ENCODE measurements at places on chromosomes 5 and 9.

DNA sequence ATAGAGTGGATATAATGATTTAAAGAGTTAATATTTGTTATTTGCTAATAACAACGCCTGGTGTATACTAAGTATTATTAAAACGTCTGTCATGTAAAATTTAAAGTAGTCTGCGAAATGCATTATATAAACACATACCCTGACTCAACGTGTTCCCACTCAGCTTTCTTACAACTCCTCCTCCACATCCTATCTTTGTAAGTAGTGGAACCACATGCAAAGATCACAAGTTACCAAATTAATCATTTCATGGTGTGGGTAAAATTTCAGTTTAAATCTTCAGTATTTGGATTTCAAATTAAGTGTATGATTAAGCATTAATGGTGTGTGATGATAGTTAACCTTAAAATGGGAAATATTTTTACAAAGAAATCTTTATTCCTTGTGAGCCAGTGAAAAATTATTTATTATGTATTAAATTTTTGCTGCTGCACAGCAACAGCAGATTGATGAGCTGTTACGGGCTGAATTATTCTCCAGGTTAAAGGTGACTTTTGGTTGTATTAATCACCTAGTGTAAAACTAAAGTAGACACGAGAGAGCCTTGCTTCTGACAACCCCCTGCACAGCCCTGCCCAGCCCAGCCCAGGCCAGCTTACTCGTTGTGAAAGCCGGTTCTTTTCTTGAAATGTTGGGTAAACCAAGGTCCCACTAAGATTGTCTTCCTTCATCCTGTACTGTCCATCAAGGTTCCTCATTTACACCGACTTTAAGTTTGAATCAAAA lies 373.5 kb downstream of the DTWD2 start:
- DNase-seq: no peak

DNA sequence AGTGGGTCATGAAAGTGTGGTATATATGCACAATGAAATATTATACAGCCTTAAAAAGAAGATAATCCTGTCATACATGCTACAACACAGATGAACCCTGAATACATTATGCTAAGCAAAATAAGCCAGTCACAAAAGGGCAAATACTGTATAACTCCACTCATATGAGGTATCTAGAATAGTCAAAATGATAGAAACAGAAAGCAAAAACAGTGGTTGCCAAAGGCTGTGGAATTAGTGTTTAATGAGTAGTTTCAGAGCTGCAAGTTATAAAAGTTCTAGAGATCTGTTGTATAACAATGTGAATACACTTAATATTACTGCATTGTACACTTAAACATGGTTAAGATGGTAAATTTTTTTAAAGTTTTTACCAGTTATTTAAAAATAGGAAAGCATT lies 135.0 kb downstream of the OXCT1 start:
- DNase-seq: no peak

- DNase-seq: no peak
Observed at GRCh38 chr5:115875447-115875846, 33.7 kb downstream of the AP3S1 start.

DNA sequence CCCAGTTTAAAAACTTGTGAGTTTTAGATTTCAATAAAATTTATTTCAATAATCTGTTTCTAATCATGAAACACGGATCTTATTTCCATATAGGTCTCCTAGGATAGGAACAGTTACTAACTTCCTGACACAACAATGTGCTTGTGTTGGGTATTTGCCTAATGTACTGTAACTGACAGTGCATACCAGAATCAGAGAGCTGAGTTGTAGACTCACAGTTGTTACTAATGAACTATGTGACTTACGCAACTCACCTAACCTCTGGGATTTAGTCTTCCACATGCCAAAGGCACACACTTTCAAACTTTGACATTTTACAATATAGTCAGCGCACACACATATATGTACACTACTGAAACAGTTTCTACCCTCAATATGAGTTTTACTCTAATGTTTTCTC lies 77.7 kb downstream of the HOMER1 start:
- no peak for DNase-seq

- no peak for DNase-seq
Observed at GRCh38 chr9:136204145-136204805, 653 bp downstream of the LHX3 start.

- no peak for DNase-seq
Observed at GRCh38 chr9:133956520-133957076, 35.5 kb downstream of the VAV2 start.

GRCh38 chr5:103942587-103943186 lies 380.1 kb upstream of the NUDT12 start:
- no peak for DNase-seq

- no peak for DNase-seq
Observed at GRCh38 chr5:31918739-31919138, 255.4 kb downstream of the GOLPH3 start.

GRCh38 chr9:94920420-94921091 lies 194.1 kb downstream of the AOPEP start:
- DNase-seq: no peak

DNA sequence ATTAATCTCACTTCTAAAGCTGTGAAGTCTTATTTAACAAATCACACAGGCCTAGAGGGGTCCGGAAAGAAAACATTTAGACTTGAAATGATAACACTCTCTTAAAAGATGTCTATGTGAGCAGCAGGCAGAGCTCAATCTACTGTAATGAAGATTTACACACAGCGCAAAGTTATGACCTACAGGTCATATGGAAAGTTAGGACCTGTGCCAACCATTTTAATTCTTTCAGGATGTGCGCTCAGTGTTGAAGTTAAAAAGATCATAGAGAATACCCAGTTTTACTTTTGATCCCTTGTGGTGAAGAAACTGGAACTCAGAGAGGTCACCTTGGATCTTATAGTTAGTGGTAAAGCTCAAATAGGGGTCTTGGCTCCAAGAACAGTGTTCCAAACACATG lies 3.1 kb upstream of the CREBRF start:
- no peak for DNase-seq

- no peak for DNase-seq
Observed at GRCh38 chr5:44603496-44604272, 205.1 kb upstream of the MRPS30 start.

- no peak for DNase-seq
Observed at GRCh38 chr5:55535199-55535905, 588 bp upstream of the PLPP1 start.

DNA sequence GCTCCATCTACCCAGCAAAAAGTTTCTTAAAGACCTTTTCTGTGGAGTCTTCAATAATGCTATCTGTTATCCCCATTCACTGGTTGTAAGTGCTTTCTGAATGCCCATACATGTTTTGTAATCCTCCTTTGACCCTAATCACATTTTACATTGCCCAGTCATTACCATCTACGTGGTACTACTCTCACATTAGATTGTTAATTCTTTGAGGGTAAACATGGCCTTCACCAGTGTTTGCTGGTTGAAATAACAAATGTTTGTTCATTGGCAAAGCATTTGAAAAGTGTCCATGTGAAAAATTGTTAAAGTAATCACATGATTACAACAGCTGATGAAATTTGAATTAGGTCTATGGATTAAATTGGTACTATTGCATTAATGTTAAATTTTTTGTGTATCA lies 31.8 kb downstream of the MEGF10 start:
- no peak for DNase-seq

DNA sequence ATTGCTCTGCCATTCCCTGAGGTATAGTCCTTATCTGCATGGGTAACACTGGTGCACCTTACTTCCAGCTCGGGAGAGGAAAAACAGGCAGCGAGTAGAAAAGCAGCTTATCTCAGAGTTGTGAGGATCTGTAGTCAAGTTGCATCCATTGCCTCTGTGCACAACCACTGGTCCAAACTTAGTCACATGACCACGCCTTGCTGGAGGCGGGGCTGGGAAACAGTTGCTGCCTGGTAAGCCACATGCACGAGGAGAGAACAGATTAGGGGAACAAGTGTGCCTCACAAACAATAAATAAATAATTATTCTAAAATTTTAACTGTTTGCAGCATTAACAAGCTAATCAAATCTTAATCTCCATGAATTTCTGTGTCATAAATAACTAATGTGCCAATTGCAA lies 18.6 kb downstream of the ZNF622 start:
- DNase-seq: no peak

DNA sequence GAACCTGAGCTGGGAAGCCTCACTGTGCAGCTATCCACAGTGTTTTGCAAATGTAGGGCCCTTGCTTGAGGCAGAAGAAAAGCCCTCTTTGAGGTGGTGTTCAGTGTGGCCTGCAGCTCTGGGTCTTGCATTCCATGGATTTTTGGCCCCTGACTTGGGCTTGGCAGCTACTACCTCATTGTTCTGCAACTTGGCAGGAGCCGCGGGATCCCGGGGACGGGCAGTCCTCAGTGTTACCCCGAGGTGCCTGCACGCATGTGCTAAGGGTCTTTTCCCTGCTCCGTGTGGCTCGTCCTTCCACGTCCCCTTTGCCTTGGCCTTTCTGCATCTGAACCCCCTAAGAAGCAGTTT lies 39.8 kb downstream of the NEK6 start:
- no peak for DNase-seq

GRCh38 chr5:55800924-55801323 lies 50.2 kb upstream of the IL31RA start:
- no peak for DNase-seq

GRCh38 chr5:78419396-78419795 lies 59.0 kb downstream of the SCAMP1 start:
- no peak for DNase-seq

GRCh38 chr5:74192606-74193299 lies 447.8 kb downstream of the ENC1 start:
- no peak for DNase-seq

DNA sequence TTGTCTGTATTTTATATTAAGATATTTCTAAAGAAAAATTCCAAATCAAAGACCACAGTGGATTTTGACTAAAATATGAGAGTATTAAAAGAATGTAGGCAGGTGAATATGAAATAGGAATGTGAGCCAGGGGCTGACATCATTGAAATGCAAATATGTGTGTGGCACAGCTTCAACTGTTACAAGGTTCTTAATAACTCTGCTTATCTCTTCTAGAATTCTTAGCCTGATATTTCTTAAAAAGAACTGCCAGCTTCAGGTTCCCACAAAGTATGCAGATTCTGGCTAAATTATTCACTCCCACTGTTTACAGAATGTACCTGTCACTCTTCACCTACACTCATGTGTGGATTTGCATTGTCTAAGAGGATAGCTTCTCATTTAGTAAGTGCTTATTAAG lies 274.4 kb downstream of the DIRAS2 start:
- no peak for DNase-seq

- DNase-seq: no peak
Observed at GRCh38 chr5:107253246-107253645, 417.5 kb downstream of the EFNA5 start.

DNA sequence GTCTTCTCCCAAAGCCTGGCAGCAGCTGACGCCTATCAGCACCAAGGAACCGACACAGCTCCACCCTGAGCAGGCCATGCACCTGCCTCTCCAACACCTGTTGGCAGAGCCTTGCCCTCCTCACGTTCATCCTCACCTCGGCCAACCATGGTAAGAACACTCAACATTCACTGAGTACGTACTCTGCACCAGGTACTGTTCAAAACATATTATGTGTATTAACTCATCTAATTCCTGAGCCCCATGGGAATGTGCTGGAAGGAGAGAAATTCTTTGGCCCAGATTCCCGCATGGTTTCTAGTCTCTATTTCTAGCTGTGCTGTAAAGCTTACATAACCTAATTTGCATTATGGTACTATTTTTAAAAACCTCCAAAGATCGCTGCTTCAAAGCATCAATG lies 86.1 kb downstream of the GPR21 start:
- DNase-seq: no peak

DNA sequence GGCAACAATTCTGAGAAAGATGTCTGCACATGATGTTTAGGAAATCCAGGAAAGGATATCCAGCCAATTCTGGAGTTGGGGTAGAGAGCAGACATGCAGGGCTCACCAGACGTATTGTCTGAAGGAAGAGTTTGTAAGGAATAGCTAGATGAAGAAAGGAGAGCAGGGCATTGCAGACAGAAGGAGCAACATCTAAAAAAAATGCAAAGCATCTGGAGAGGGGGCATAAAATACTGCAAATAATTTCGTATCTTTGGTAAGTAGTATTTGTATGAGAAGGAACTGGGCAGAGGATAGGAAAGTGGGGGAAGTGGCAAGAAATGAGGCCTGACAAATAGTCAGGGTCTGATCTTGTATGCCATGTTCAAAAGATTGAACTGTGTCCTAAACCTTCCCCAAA lies 74.8 kb downstream of the MACIR start:
- no peak for DNase-seq

DNA sequence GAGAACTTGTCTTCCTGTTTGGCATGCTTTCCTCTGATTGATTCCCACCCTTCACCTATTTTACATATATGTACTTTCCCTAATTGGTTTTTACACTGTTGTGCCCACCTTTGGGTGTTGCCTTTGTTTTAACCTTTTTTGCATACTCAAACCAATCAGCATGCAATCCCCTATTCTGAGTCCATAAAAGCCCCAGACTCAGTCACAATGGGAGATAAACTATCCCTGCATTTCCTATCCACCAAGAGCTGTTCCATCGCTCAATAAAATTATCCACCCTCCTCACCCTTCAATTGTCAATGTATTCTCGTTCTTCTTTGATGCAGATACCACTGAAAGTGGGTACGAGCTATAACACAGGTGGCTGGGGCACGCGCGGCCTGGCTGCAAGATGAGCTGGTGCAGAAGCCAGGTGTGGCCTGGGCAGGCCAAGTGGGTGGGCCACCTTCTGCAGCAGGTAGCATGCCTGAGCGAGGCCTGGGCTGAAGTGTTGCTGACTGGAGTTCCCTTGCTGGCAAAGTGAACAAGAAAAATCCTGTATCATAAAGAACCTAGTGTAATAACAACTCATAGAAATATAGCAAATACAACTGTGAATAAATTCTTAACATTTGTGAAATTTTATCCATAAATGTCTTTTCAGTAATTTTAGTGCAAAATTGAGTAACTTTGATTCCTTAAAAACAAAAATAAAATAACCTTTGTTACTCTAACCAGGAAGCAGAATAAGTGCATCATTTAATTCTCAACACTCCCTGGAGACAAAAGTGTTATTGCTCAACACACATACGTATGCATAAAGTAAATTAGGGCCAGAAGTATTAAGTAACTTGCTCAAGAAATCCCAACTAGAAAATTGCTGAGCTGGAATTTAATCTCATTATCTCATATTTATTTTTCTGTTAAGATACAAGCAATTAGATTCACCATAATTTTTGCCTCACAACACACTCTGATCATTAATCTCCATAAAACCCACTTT lies 685.3 kb upstream of the EDIL3 start:
- no peak for DNase-seq

GRCh38 chr5:52783226-52783959 lies 4.3 kb upstream of the ITGA1 start:
- no peak for DNase-seq

DNA sequence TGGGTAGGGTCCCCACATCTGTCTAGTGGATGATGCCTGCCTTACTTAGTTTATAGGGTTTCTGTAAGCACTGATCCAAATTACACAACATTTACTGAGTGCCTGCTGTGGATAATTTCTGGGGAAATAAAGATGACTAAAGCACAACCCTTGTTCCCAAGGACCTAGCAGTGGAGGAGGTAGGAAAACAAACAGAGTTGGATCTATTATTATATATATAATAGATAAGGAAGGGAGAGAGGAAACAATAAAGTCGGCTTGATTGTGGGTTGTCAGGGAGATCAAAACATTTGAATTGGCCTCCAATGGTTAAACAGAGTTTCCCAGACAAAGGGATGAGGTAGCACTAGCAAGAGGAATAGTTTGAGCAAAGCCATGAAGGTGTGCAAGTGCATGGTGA lies 14.0 kb downstream of the IL33 start:
- no peak for DNase-seq

- no peak for DNase-seq
Observed at GRCh38 chr9:79689576-79689975, 117.8 kb downstream of the TLE4 start.

All from CD4-positive, alpha-beta T cell (primary cell).